ENCODE measurements at places on chromosomes 1 and 21.

DNA sequence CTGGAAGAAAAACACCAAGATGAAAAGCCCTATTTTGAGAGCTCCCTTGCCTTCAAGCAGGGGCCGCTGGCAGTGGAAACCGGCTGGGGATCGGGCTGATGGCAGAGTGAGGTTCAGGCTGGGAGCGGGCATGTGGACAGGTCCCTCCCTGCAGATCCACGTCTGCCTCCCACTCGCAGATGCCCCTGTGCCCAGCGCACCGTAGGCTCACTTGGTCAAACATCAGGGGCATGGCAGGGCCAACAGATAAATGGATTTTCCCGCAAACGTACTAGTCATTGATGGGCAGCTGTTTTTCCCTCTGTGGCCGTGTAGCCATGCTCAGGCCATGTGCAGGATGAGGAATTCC is 6.6 kb upstream of the C1orf174 start:
- DNase-seq: no peak

DNA sequence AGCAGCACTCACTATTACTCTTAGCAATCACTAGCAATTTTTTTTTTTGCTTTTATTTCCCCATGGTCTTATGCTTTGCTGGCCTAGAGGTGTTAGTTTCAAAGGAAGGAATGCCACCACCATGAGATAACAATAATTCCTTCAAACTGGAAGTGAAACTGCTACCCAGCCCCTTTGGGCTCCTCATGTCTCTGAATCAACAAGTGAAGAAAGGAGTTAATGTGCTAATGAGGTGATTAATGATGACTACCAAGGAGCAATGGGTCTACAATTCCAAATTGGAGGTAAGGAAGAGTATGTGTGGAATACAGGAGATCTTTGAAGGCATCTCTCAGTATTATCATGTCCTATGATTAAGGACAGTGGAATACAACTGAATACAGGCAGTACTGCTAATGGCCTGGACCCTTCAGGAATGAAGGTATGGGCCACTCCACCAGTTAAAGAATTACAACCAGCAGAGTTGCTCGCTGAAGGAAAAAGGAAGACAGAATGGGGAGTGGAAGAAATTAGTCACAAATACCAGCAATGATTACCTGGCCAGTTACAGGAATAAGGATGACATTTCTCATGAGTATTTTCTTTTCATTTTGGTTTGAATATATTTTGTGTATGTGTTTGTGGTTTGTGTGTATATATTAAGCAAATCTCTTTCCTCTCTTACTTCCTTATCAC is 652.9 kb downstream of the ADGRL2 start:
- DNase-seq: no peak

DNA sequence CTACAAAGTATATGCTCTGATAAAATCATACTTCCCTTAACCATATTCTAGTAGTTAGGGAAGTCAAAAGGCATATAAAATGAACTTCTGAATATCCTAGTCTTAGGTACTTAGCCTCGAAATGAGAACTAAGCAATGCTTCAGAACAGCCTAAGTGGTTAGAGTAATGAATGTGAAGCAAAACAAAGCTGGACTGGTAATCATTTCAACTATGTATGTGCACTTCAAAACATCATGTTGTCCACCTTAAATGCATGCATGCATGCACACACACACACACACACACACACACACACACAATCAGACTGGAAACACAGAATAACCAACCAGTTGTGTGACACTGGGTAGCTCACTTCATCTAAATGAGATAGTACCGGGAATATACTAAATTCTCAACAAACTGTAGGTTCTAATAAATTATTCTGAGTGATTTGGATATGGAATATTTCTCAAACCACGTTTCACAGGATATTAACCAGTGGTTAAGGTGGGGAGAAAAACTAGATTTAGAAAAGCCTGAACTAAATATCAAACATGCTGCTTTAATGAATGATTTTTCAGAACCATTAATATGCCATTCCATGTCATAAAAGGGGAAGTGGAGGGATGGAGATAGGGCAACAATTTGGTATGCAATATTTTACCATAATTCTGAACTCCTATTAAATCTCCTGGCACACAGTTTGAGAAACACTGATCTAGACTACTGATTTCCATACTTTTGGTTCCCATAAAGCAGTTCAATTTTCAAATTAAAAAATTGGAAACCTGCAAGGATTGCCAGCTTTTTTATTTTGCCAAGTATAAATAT is 19.5 kb downstream of the RNF115 start:
- DNase-seq: no peak

DNA sequence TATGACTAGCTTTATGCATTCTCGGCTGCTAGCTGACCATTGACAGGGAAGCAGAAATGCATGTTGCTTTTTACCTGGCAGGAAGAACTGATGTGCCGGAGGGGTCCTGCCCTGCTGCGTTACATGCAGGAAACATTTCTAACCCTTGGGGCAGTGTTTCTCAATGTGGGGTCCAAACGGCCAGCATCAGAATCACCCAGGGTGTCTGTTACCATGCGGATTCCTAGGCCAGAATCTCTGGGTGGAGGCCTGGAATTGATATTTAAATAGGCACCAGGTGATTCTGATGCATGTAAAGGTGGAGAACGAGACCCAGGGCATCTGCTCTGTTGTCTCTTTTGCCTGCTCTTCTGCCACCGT is 182.7 kb downstream of the PCP4 start:
- DNase-seq: no peak

DNA sequence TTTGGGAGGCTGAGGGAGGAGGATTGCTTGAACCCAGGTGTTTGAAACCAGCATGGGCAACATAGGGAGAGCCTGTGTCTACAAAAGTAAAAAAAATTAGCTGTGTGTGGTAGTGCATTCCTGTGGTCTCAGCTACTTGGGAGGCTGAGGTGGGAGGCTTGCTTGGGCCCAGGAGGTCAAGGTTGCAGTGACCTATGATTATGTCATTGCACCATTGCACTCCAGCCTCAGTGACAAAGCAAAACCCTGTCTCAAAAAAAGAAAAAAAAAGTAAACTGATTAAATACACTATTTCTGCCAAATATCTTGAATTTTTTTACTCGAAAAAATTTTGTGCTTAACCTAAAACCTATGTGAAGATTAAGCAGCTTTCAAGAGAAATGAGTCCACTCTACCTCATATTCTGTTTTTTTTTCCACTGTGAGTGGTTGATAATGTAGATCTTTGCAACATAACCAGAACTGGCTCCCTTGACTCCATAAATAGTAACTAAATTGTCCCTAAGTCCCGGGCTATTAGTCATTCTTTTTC is 19.4 kb upstream of the ZNF281 start:
- peak; percentile 91 for DNase-seq

- DNase-seq: peak; percentile 60
Observed at GRCh38 chr1:38858833-38859560, 575 bp downstream of the RRAGC start.

DNA sequence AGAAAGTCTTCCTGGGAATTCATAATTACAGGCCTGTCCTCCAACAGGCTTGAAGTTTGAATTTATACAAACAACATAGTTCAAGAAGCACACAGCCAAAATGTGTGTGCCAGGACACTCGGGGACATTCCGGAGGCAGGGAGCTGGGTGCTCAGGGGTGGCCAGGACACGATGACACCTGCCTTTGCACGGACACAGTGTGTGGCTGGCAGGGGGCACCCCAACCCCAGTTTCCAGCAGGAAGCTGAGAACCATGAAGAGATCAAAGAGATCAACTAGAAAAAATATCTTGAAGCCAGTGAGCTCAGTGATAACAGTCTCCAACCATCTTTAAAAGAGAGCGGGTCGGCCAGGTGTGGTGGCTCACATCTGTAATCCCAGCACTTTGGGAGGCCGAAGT is 32.5 kb upstream of the TRAPPC10 start:
- DNase-seq: no peak

GRCh38 chr1:188367661-188368060 is 1538.9 kb downstream of the PLA2G4A start:
- DNase-seq: no peak

DNA sequence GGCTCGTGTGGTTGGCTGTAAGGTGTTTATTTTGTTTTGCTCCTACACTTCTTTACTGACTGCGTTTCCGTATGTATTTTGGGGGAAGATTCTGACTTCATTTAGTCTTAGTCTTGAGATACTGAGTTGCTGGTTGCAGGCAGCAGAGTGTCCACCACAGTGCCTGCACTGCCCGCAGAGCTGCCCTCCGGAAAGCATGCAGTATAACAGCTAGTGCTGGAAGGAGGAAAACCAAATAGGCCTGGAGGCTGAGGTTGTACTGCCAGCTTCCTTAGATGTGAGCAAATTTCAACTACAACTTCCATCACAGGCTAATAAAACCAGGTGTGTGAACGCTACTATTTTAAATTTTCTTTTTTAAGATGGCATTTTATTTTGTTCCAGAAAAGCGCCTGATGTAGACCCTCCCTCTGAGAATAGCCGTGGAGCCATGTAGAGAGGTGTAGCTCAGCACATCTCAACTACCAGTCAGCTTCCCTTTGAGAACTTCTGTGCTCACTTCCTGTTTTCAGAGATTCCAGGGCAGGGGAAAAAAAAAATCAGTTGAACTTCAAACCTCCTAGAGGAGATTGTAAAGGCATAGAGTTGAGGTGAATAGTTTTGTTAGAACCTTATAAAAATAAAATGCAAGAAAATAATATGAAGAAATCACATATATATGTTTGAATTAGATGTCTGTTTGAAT is 17.6 kb downstream of the LMO4 start:
- DNase-seq: no peak

DNA sequence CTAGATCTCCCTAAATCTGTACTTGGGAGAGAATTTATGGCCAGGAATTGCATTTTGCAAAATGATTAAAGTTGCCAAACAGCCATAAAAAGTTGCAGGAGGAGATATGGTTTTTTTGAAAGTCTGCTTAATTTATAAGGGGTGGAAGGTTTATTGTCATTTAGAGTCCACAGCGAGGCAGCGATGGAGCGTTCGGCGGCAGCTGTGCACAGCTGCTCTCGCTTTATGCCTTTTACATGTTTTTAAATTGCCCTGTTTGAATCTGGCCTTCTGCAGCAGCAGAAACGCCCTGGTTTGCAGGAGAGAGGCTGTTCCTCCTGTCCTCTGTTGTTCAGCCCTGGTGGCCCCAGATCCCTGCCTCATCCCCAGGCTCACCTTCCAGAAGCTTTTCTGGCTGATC is 144.9 kb upstream of the POU3F1 start:
- no peak for DNase-seq

DNA sequence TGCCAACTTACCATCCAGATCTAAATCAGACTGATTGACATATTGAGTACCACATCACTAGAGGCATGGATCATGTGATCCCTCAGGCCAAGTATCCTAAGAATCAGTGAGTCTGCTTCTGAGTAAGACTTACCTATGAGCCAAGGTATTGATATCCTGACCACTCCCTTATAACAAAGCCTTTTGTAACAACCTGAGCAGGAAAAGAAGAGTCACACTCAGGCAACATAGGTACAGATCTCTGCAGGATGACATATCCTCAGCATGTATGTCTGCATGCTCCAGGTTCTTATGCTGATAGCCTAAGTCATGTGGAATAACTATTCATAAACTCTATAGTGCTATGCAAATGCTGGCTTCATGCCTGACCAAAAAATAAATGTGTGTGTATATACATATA is 2.3 kb upstream of the LCE1A start:
- no peak for DNase-seq

DNA sequence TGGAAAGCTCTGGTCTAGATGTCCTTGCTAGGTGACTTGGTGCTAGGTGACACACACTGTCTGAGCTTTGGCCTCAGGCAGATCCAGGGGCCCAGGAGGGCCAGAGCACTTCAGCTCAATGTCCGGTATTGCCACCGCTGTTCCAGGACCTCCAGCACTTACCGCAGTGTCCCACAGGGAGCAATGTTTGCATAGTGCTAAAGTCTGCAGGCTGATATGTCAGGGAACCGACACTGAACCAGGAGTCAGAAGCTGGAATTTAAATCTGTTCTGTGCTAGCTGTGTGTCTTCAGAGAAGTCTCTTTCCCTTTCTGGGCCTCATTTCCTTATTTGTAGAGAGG is 19.3 kb downstream of the DHCR24 start:
- no peak for DNase-seq

DNA sequence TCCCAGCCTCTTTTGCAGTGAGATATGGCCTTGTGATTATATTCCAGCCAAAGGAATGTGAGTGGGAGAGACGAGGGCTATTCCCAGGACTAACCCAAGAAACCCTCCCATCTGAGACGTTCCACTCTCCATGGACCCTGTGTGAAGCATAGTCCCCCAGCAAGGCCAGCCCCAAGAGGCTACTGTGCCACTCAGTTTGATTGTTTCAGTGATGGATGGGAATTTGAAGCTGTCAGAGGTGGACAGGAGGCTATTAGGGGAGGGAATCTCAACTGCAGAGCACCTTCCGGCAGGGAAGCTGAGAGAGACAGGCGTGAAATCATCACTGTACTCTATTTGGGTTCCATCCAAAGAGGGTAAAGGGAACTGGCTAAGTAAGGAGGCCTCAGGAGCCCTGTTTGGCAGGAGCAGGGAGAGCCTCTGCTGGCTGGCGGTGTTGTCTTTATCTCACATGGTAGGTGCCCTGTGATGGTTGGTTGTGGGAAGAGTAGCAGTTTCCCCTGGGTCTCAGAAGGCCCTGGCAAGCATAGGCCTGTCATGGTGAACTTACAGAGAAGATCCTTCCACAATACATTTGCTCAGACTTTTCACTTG is 3.4 kb upstream of the TEX35 start:
- peak; percentile 29 for DNase-seq

All from fibroblast of pulmonary artery (primary cell).